Kidney (tissue), 22 donors: ENCODE measurements at places on chromosomes 1 and 21. TPM values are rescaled to one million over a fixed set of nuclear protein-coding genes. Genes with fewer than 3 reads are reported as not detected.

Gene SDHB
- polyA plus RNA-seq: 313 TPM

Gene CCDC17
- polyA plus RNA-seq: 1.0 TPM

Gene LMX1A
- not detected for polyA plus RNA-seq

Gene TNFRSF9
- not detected for polyA plus RNA-seq

DNA sequence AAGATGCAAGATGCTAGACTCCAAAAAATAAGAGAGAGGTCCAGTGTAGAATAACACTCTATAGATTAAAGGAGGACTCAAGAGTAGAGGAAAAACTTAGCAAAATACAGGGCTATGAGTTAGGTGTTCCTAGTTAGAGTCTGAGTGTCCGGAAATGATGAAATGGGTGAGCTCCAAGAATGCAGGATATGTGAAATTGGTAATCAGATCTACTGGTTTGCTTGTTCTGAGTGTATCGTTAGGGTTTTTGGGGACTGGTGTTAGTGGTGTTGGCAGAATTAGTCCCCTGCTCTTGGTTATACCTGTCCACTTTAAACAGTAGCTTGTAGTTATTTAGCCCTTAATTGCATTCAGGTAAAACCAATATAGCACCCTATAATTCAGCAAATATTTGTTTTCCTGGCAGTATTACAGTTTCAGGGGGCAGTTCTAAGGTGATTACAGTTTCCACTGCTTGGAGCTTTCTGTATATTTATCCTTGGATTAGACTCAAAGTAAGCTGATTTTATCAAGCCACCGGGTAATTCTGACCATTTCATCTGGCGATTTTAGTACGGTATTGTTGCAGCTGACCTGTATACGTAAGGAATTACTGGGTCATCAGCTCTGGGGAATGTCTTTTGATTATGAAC lies 332.7 kb downstream of the CHRM3 start:
- no peak for DNase-seq
- no peak overlapping the region for H3K4me3 ChIP-seq
- no peaks in the 10 kb centered on the region for H3K36me3 ChIP-seq

GRCh38 chr1:71809085-71809484 lies 473.3 kb downstream of the NEGR1 start:
- DNase-seq: no peak
- no peaks in the 10 kb centered on the region for H3K4me1 ChIP-seq
- H3K4me3 ChIP-seq: no peak overlapping the region

GRCh38 chr1:23620605-23621004 lies 61.3 kb upstream of the ID3 start:
- no peaks in the 10 kb centered on the region for H3K27me3 ChIP-seq
- no peaks in the 10 kb centered on the region for H3K4me1 ChIP-seq
- H3K36me3 ChIP-seq: no peaks in the 10 kb centered on the region

GRCh38 chr1:116586741-116587143 lies 15.9 kb upstream of the CD58 start:
- no peaks in the 10 kb centered on the region for H3K36me3 ChIP-seq
- H3K27ac ChIP-seq: no peak overlapping the region
- DNase-seq: no peak
- no peaks in the 10 kb centered on the region for H3K27me3 ChIP-seq
- H3K4me1 ChIP-seq: peaks cover 7% of the 10 kb centered on the region

DNA sequence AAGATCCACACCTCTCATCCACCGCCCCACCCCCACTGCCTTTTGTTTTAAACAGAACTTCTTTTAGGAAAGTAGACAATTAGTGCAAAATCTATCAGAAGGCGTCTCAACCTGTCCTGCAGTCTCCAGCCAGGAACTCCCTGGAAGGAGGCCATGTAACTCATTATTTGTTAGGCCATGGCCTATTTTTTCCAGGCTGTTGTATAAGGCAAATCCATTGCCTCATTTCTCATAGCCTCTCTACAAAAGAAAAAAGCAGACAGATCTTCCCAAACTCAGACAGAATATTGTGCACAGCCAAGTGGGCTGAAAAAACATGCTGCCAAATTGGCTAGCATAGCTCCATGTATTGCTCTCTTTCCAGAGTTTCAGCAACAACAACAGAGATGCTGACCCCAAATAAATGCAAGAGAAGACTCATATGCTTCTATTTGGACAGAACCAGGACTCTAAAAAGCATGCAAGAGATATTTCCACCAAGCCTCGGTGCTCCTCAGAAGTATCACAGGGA lies 770.7 kb upstream of the CXADR start:
- H3K4me1 ChIP-seq: no peaks in the 10 kb centered on the region
- no peak for DNase-seq

DNA sequence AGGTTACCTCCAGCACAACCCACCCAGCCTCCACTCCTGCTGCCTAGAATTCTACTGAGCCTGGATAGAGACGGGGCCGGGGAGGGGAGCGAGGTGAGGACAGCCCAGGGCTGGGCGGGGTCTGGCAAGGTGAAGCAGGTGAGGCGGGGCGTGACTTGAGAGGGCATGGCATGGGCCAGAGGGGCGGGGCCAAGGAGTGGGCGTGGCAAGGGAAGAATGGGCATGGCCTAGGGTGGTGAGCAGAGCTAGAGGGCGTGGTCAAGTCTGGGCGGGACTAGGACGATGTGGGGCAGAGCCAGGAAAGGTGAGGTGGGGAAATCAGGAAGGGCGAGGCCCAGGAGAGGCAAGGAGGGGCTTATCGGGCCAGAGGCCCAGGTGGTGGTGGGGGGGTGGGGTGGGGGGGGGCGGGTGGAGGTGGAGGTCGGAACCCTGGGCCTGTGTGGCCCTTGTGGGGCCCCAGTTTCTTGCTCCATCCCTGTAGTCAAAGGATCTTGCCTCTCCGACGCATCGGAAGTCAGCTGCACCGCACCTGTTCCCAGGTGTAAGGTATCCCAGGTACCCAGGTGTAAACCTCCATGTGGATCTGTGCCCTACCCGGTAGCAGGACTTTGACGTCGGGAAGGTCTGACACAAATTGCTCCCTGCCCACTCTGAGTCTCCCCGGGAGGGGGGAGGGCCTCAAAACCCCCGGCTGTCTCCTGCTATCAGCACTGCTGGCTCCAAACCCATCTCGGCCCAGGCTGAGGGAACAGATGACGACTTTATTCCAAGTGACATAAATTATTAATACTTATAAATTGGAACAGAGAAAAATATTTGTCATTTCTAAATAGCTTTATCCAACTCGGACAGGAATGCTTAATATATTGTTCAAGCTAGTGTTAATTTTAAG lies 32.9 kb upstream of the UTS2 start:
- H3K27ac ChIP-seq: no peak overlapping the region
- no peaks in the 10 kb centered on the region for H3K27me3 ChIP-seq
- H3K4me1 ChIP-seq: no peaks in the 10 kb centered on the region
- no peaks in the 10 kb centered on the region for H3K36me3 ChIP-seq
- peak; percentile 20 for DNase-seq

GRCh38 chr21:38036016-38036415 lies 119.8 kb upstream of the KCNJ6 start:
- H3K4me1 ChIP-seq: no peaks in the 10 kb centered on the region
- H3K27me3 ChIP-seq: no peaks in the 10 kb centered on the region
- H3K4me3 ChIP-seq: no peak overlapping the region
- H3K36me3 ChIP-seq: no peaks in the 10 kb centered on the region
- no peak overlapping the region for H3K27ac ChIP-seq

DNA sequence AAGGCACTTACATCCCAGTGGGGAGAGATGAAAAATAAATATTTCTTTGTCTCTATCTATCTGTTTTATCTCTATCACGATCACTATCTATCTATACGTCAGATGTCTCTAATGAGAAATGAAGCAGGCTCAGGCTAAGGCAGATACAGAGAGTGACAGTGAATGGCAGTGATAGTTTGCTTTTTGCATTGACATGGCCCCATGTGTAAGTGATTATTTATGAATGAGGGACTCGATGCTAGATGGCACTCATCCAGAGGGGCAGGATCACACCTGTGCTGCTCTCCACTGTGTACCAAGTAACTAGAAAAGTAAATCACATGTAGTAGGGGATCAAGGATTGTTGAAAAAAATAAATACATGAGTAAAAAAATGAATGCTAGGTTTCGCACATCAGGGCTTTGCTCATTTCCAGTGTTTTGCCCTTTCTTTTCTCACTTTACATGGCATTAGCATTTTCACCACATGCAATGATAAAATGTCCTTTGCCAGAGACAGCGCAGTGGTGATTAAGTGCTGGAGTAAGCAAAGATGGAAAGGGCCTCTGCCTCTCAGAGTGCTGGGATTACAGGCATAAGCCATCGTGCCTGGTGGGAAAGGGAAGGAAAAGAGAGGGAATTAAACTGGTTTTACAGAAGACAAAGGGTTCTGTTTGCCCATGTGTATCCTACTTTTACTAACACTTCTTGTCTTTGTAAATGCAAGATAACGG lies 16.5 kb downstream of the TBX19 start:
- no peaks in the 10 kb centered on the region for H3K27me3 ChIP-seq
- DNase-seq: no peak
- H3K27ac ChIP-seq: no peak overlapping the region
- no peaks in the 10 kb centered on the region for H3K36me3 ChIP-seq

- H3K4me1 ChIP-seq: no peaks in the 10 kb centered on the region
- H3K27ac ChIP-seq: no peak overlapping the region
- no peaks in the 10 kb centered on the region for H3K27me3 ChIP-seq
- no peaks in the 10 kb centered on the region for H3K36me3 ChIP-seq
- DNase-seq: no peak
Measured at GRCh38 chr1:40344597-40344996, 27.5 kb upstream of the COL9A2 start.
